ENCODE measurements at places on chromosomes 7 and 10.
A peak's percentile ranks its signal among the peaks of the same experiment; 100 is the strongest.

DNA sequence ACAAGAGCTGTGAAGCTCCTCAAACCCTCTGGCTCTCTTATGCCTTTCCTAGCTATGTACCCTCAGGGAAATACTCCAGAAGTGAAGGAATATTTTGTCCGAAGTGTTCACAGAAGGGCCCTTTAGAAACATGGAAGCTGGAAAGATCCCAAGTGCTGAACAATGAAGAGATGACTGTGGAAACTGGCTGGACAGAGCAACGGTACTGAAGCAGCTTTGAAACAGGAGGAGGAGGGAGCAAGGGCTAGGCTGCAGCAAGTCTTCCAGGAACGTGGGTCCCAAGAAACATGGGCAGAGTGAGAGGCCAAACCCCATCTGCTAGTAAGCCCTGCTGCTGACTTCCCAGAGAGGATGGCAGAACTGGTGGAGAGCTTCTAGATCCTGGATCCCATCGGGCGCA is 3.0 kb upstream of the PSAP start:
- no peak for DNase-seq

GRCh38 chr7:2688409-2689342 is 674 bp downstream of the AMZ1 start:
- DNase-seq = no peak

DNA sequence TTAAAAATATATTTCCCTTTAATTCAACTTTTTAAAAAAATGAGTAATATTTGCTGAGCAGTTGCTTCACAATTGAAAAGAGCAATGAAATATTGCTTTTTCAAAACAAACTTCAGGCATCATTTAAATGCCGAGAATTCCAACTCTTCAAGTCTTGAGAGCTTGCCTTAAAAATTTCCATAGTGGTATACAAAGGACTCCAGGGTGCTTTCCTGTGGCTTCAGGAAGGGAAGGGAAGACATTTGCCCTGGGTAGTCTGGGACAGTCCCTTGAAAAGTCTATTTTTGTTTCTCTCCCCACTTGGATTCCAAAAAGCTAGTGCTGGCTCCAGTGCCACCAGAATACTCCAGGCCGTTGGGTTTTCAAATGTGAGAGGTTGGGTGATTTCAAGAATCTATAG is 71.7 kb downstream of the HYCC1 start:
- DNase-seq = no peak

GRCh38 chr10:132110111-132110521 is 44.4 kb downstream of the JAKMIP3 start:
- no peak for DNase-seq

- no peak for DNase-seq
Measured at GRCh38 chr7:136588216-136588615, 280.2 kb upstream of the CHRM2 start.

DNA sequence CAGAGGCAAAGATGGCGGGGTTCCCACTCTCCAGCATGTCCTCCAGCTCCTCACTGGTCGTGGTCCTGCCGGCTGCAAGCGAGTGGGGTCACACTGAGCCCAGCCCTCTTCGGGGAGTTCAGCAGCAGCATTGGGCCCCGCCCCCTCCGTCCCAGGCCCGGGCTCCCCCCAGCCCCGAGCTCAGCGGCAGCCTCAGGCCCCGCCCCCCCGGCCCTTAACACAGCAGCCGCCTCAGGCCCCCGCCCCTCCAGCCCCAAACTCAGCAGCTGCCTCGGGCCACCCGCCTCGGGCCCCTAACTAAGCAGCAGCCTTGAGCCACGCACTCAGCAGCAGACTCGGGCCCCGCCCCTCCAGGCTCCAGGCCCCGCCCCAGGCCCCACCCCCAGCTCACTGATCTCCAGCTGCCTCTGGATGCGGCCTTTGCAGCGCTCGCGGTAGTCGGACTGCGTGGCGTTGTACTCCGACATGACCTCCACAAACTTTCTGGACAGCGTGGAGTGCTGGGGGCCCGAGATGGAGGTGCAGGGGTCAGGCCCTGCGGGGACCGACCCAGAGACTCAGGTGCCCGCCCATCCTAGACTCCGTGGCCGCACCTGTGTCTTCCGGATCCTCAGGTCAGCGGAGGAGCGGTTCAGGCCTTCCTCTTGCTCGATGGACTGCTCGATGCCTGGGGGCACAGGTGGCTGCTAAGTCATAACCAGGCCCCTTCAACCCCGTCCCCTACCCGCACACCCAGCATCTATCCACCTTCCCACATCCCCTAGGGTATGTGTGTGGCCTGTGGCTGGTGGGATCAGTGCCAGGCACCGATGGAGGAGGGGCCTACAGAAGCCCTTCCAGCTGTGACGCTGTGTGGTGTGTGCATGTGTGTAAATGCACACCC is 15.5 kb downstream of the STX1A start:
- peak; percentile 28 for DNase-seq

GRCh38 chr10:130901311-130902165 is 410.0 kb downstream of the TCERG1L start:
- DNase-seq = no peak

DNA sequence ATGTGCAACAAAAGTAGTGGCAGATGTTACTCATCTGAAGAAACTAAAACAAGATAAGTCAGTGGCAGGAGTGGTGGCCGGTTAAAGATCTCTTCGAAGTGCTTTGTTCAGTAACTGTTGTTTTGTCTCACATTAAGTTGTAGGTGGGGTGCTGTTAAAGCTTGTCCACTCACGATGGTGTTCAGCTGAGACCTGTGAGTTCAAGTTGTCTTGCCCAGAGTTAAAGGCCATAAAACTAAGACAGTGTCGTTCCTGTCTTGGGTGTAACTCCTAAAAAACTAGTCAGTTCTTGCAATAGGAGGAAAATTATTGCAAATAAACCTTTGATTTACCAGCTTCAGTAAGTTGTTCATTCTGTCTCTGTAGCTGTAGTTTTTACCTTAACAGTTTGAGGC is 857 bp upstream of the FOXP2 start:
- DNase-seq = no peak

DNA sequence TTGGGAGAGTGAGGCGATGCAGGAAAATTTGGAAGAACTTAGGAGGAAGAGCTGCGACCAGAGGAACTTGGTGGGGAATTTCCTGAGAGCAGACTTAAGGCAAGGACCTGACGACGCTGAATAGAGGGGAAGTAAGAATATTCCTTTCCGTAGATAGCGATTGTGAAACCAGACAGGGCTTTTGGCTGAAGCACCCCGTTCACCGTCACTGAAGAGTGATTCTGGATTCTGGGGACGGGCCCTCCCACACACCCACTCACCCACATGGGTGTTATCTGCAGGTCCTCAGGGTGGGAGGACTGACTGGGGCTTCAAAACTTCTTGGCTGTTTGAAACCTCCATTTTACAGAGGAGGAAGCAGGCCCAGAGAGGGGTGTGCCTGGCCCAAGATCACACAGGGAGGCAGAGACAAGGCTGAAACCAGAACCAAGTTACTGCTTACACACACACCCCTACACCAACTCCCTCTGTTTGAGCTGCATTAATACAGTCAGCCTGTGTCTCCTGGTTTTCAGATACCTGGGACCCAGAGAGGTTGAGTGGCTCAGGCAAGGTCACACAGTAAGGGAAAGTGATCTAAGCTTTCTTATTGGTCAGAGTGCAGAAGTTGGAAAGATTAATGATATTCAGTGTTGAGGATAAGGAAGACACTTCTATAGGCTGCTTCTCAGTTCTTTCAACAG is 37.2 kb upstream of the CDH23 start:
- no peak for DNase-seq

DNA sequence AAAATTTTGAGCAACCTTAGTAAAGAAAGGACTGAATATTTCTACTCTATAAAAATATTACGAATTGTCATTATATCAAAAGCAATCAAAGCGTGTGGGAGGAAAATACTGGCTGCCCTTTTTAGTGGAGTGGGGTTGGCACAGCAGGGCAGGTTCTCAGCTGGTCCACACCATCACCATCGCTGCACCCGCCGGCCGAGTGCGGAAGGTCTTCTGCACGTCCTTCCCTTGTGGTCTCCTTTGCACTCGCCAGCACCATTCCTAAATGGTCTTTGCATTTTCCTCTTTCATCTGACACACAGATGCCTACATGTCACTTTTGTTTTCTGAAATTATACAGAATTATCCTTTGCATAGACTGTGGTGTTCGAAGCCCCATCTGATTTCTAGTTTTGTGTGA is 116.6 kb upstream of the LANCL2 start:
- no peak for DNase-seq

- DNase-seq = no peak
Measured at GRCh38 chr7:103532955-103533354, 86.9 kb upstream of the SLC26A5 start.

- no peak for DNase-seq
Measured at GRCh38 chr7:69431626-69432025, 166.6 kb upstream of the AUTS2 start.

GRCh38 chr10:125955766-125956165 is 59.4 kb downstream of the FANK1 start:
- no peak for DNase-seq

GRCh38 chr7:39349452-39350123 is 216.6 kb upstream of the YAE1 start:
- DNase-seq = no peak

- DNase-seq = no peak
Measured at GRCh38 chr7:47357361-47357760, 224.6 kb downstream of the TNS3 start.

DNA sequence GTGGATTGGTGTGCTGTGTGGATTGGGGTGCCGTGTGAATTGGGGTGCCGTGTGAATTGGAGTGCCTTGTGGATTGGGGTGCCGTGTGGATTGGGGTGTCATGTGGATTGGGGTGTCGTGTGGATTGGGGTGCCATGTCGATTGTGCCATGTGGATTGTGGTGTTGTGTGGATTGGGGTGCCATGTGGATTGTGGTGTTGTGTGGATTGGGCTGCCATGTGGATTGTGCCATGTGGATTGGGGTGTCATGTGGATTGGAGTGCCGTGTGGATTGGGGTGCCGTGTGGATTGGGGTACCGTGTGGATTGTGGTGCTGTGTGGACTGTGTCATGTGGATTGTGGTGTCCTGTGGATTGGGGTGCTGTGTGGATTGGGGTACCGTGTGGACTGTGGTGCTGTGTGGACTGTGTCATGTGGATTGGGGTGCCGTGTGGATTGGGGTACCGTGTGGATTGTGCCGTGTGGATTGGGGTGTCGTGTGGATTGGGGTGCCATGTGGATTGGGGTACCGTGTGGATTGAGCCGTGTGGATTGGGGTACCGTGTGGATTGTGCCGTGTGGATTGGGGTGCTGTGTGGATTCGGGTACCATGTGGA is 120.6 kb upstream of the NPS start:
- no peak for DNase-seq

DNA sequence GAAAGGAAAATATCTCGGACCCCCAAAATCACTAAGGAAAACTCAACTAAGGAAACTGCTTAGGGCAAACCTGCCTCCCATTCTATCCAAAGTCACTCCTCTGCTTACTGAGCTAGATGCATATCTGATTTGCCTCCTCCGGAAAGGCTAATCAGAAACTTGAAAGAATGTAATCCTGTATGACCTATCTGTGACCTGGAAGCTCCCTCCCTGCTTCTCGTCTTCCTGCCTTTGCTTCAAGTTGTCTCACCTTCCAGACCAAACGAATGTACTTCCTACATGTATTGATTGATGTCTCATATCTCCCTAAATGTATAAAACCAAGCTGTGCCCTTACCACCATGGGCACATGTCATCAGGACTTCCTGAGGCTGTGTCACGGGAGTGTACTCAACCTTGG is 58.1 kb upstream of the SEC61G start:
- DNase-seq = no peak

- DNase-seq = no peak
Measured at GRCh38 chr10:74207691-74208480, 56.9 kb downstream of the ADK start.

GRCh38 chr10:78952030-78952429 is 116.7 kb upstream of the ZMIZ1 start:
- no peak for DNase-seq

- DNase-seq = no peak
Measured at GRCh38 chr10:36023939-36024338, 381.8 kb upstream of the FZD8 start.

- no peak for DNase-seq
Measured at GRCh38 chr7:151086802-151087244, 548 bp downstream of the AGAP3 start.

DNA sequence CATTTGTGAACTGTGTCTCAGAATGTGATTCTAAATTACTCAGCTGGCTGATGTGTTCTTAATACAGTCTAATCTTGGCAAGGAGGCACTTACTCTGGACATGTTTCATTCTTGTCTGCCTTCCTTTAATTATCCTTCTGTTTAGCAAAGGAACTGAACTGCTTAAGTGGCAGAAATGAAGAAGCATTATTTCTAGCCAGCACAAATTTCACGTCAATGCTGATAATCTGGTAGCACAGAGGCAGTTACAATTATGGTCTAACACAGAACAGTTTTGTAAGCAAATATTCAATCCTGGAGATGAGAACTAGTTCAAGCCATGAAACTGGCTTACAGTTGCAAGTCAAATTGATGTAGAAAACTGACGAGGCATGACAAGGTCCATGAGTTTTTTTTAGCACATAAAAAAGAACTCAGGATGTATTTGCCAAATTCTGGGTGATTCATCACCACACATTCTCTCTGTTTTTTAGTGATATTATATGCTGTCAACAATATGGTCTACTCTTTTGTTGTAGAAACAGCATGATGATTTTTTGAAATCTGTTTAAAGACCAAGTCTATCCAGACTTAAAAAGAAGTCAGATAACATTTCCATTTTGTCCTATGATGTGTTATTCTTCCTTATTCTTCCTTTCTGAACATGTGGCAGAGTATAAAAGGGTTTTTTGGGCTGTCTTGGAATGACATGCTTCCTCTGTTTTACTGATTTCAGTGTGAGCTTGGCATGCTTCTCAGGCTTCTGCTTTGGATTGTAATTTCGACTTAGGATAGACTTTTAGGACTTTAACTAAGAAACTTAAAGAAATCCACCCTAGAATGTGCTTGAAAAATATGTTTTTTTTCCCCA is 154.8 kb downstream of the DNAJB9 start:
- no peak for DNase-seq

DNA sequence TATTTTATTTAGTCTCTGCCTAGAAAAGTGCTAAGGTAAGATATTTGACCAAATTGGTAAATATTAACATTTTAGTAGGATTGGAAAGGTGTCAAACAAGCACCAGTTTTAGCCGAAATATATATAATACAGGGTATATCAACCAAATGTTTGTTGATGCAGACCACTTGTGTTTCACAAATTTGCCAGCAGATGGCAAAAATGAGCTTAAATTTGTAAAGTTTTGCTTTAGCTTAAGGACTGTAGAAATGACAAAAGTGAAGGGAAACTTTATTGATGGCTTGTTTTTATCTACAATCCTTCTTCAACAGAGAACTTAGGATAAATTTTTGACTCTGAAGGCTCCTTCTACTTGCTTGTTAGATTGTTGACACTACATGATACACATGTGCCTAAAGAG is 4.8 kb upstream of the POLR1F start:
- DNase-seq = peak; percentile 70

GRCh38 chr7:36264123-36264801 is 111.2 kb downstream of the EEPD1 start:
- no peak for DNase-seq

DNA sequence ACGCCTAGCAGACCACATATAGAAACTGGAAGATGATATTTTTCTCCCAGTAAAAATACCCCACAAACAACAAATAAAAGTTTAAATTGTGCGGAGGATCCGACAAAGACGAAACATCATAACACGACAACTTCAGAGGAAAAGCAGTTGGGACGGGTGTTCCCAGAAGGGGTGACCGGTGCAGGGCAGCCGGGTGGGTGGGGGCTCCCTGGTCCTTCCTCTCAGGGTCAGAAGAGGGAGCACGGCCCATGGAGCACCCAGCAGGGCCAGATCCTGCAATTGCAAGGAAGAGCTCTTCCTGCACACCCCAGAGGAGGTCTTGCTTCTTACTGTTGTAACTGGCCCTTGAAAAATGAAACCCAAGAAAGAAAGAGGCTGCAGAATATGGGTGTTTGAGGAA is 608.5 kb upstream of the MKI67 start:
- DNase-seq = no peak

- no peak for DNase-seq
Measured at GRCh38 chr10:129253161-129253864, 213.7 kb upstream of the MGMT start.
